ENCODE measurements at places on chromosomes 16 and 17.

GRCh38 chr17:66948061-66948750, 16.3 kb upstream of the CACNG4 start:
- no peak for DNase-seq

DNA sequence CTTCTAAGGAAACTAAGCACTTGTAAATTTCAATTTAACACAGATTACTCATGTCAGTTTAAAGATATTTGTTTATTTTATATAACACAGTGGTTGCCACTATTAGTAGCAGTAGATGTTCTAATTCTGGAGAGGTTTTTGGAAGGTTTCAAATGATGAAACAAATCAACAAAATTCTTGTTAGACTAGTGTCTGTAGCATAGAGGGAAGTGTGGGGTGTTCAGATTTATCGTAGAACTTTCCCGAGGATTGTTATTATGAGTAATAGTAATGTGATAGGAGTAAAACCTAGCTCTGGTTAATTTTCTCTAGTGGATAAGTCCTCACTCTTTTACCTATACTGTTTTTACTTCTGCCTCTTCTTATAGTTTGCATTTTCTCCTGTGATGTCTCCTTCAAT, 6.3 kb downstream of the GAN start:
- no peak for DNase-seq

- no peak for DNase-seq
Observed at GRCh38 chr17:39548494-39549225, 59.1 kb downstream of the NEUROD2 start.

- DNase-seq: no peak
Observed at GRCh38 chr17:79790805-79791734, 5.8 kb downstream of the CBX8 start.

- DNase-seq: no peak
Observed at GRCh38 chr17:2634361-2634960, 41.0 kb downstream of the PAFAH1B1 start.

GRCh38 chr17:20092973-20093626, 83.9 kb downstream of the SPECC1 start:
- DNase-seq: no peak

- no peak for DNase-seq
Observed at GRCh38 chr17:60704170-60704569, 26.5 kb downstream of the BCAS3 start.
